ENCODE measurements at places on chromosomes 3 and 15.

DNA sequence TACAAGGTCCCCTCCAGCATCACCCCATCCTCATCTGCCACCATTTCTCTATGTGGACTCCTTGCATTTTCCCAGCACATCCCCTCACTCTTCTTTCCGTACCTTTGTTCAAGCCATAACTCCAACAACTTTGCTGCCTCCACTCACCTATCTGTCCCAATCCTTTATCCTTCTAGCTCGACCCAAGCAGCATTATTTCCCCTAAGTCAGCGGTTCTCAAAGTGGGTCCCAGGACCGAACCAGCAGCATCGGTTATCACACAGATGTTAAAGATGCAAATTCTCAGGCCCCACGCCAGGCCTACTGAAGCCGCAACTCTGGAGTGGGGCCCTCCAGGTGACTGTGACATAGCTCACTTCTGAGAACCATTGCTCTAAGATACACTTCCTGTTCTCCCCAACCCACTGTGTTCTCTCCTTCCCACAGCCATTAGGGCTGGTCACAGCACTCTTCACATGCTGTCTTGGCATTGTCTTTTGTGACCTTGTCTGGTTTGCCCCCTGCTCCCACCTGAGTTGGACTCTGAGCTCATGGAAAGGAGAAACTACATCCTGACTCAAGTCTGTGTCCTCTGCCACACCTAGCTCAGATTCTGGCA lies 56.2 kb downstream of the AAGAB start:
- DNase-seq, result no peak

GRCh38 chr3:119219069-119219468 lies 21.6 kb downstream of the B4GALT4 start:
- no peak for DNase-seq

- no peak for DNase-seq
Observed at GRCh38 chr3:152865668-152866245, 30.8 kb downstream of the P2RY1 start.

GRCh38 chr15:40960151-40960885 lies 7.0 kb downstream of the CHAC1 start:
- DNase-seq, result no peak

- no peak for DNase-seq
Observed at GRCh38 chr15:55088207-55088606, 108.5 kb downstream of the RSL24D1 start.

DNA sequence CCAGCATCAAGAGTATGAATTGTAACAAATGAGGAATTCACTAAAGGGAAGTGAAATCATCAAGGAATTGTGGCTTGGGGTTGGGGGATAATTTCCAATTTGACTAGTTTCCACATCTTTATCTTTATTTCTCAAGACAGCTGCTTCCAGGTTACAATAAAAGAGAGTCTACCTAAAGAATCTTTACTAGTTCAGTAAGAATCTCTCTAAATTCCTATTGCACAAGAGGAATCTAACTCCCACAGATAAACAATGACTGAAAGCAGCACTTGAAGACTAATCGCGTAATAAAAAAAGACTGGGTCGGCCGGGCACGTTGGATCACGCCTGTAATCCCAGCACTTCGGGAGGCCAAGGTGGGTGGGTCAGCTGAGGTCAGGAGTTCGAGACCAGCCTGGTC lies 194.4 kb downstream of the KBTBD8 start:
- DNase-seq, result no peak

GRCh38 chr3:153400641-153401040 lies 238.6 kb downstream of the RAP2B start:
- DNase-seq, result no peak

- no peak for DNase-seq
Observed at GRCh38 chr3:140756240-140757016, 78.6 kb downstream of the TRIM42 start.

DNA sequence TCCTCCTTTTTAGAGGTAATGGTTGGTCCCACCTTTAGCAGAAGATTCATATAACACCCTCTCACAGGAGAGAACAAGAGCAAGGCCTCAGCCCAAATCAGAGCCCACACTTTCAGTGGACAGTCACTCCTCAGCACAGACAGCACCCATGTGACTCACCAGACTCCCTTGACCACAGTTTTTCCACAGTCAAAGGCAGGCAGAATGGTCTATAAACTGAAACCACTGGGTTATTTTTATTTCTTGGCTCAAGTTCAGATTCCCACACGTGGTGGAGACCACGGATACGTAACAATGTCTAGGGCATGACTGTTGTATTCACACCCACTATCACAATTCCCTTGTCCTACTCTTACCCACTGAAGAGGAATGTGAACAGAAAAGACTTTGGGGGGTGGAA lies 237.8 kb upstream of the UBE2E1 start:
- no peak for DNase-seq

DNA sequence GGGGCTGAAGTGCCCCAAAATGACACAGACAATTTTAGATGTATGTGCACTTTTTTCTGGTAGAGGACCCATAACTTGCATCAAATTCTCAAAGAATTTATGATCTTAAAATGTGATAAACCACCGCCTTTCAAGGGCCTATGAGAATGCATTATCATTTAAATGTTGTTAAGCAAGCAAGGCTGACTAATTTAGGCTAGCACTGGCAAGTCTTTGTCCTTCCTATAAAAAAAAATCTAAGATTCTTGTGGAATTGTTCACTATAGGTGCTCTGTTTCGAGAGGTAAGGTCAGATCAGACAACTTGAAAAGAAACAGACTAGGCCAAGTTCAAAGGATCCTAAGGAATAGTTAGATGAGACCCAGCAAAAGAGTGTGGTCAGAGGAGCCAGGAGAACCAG lies 128.9 kb upstream of the PHLDB2 start:
- no peak for DNase-seq

DNA sequence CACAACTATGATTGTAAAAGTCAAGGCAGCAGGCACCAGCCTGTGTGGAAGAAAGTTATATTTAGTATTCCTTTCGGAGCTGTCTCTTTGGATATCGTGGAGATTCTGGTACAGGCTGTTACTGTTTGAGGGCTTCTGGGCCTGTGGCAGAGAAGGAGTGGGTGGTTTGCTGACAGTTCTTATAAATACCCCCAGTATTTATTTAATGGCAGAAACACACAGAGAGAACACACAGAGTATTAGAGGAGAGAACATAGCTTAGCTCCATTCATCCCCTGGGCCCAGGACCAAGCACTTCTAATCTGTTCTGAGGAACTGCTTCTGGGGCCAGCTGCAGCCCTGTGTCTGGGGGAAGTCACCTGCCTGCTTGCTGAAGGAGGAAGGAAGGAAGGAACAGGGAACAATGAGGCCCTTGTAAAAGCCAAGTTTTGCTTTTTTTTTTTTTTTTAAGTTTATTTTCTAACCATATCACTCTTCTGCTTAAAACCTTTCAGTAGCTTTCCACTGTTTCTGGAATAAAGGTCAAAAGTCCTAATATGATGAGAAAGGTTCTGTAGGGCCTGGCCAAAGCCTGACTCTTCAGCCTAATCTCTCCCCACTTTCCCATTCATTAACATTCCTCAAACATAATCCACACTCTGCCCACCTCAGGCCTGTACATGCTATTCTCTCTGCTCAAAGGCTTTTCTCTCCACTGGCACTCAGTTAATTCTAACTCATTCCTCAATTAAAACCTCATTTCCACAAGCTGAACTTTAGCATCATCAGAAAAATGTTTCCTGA lies 11.8 kb upstream of the PP2D1 start:
- no peak for DNase-seq

DNA sequence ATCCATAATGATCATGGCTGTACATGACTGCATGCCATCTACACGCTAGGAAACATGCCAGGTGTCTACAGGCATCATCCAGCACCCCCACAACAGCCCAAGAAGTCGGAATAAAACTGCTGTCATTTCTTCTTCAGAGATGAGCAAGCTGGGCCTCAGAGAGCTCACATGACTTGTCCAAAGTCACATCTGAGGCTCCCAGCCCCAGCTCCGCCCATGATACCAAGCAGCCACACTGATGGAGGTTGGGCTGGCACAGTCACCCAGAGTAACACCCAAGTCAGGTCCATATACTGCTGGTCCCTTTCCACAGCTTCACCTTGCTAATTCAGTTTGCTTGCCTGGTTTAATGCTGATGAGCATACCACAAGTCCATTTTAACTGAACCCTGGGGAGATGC lies 116.6 kb downstream of the SEC22A start:
- no peak for DNase-seq

GRCh38 chr3:189631409-189631808 lies 220 bp downstream of the TP63 start:
- DNase-seq, result no peak

GRCh38 chr15:89379818-89380217 lies 45.2 kb upstream of the POLG start:
- DNase-seq, result no peak

- DNase-seq, result no peak
Observed at GRCh38 chr3:132342610-132343009, 25.4 kb downstream of the ACP3 start.

DNA sequence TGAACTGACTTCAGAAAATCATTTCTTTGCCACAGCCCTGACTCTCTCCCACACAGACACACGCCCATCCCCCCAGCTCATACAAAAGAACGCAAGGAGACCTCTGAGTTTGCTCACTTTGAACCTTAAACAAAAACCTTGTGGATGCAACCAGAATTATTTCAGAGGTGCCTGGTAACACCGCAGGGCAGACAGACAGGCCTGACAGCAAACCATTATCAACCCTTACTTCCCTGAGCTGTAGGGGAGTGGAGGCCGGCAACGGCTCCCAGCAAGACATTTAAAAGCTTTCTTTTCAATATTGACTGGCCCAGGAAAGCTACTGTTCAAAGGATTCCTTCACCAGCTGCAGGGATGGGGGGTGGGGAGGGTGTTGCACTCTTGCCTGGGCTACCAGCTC lies 2.0 kb upstream of the EFCC1 start:
- DNase-seq, result no peak

DNA sequence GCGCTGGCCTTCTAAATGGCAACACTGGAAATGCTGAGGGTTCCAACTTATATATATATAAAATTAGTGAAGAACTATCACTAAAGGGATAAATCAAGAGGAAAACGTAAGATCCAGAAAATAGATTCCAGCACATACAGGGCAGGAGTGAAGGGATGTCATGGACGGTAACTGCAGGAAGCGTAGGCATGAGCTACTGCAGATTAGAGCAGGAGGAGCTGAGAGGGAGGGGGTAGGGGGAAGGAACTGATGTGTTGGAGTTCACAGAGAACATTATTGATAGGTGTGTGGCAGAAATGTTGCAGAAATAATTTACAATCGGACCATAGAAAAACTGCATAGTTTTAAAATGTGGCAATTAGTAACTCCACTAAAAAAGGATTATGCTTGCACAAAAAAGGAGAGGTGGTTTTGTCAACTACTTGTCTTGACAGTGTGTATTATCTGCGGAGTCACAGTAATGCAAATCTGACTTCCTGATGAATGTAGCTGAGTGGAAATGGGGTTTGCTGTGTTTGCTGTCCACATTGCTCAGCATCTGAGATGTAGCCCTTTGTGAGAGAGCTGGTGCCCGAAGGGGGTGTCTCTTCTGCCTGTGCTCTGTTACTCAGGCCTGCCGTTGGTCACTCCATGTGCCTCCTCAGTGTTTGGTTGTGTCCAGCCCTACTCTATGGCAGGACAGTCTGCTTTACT lies 61.2 kb downstream of the PAK2 start:
- DNase-seq, result no peak

- peak; percentile 55 for DNase-seq
Observed at GRCh38 chr3:12175844-12176453, 17.2 kb upstream of the TIMP4 start.

- no peak for DNase-seq
Observed at GRCh38 chr3:69741032-69741767, 1.9 kb downstream of the MITF start.

- peak; percentile 75 for DNase-seq
Observed at GRCh38 chr3:112734736-112735350, 93.9 kb upstream of the CCDC80 start.

GRCh38 chr3:170660139-170660538 lies 74.3 kb upstream of the SLC7A14 start:
- DNase-seq, result no peak

DNA sequence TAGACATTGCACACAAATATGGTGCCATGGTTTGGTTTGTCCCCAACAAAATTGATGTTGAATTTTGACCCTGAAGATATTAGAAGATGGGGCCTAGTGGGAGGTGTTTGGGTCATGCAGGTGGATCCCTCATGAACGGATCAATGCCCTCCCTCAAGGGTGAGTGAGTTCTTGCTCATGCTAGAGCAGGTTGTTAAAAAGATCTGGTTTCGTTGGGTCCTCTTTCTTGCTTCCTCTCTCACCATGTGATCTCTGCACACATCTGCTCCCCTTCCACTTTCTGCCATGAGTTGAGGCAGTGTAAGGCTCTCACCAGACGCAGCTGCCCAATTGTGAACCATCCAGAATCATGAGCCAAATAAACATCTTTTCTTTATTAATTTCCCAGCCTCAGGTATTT lies 87.8 kb upstream of the MDFIC2 start:
- DNase-seq, result no peak

GRCh38 chr15:57784081-57784511 lies 77.6 kb downstream of the POLR2M start:
- DNase-seq, result no peak

- no peak for DNase-seq
Observed at GRCh38 chr3:196995646-196996355, 27.2 kb upstream of the PIGZ start.

DNA sequence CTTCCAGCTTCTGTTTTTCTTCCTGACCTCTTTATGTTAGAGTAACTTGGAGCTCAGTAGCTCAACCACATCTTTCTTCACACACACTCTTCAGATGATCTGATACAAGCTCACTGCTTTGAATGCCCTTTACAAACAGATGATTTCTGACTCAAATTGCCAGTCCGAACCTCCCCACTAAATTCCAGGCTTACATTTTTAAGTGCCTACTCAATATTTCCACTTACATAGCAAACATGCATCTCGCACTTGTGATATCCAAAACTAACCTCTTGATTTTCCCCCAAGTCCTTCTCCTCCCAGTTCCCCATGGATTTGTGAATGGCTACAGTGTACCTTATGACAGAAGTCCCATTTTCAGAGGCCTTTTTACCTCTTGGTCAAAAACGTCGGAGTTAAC lies 139.1 kb downstream of the GBE1 start:
- DNase-seq, result no peak

- DNase-seq, result no peak
Observed at GRCh38 chr15:31013863-31014607, 22.6 kb upstream of the MTMR10 start.

All from NT2/D1 (cell line).